ENCODE measurements at places on chromosomes 12 and 14. TPM values are rescaled to one million over a fixed set of nuclear protein-coding genes. Genes with fewer than 3 reads are reported as not detected.
A peak's percentile ranks its signal among the peaks of the same experiment; 100 is the strongest.

DNA sequence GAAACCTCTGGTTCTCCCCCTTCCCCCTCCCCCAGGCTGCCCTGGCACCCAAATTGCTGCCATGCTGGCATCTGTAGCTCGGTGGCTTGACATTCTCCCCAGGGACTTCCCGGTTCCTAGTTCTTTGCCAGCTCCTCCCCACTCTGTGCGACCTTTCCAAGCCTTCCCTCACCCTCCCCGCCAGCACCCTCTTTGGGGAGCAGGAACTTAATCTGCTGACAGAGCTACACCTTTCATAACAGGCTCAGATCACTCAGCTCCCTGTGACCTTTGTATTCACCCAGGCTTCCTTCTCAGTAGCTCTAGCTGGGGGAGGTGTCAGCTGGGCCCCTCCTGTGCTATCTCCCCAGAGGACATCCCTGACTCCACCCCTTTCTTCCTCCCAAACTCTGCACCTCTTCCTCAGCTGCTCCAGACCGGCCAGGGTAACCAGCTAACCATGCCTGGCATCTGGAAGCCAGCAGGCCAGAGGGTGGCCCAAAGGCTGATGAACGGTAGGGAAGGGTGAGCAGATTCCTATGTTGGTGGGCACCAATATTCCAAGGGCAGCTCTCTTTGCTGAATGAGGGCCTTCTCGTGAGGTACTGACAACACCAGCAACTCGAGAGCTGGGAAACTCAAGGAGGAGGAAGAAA is 1.8 kb upstream of the COX14 start:
- DNase-seq: no peak

GRCh38 chr14:91371011-91371989 is 46.3 kb downstream of the CCDC88C start:
- DNase-seq: no peak

GRCh38 chr12:14989790-14990189 is 16.9 kb downstream of the PDE6H start:
- no peak for DNase-seq

DNA sequence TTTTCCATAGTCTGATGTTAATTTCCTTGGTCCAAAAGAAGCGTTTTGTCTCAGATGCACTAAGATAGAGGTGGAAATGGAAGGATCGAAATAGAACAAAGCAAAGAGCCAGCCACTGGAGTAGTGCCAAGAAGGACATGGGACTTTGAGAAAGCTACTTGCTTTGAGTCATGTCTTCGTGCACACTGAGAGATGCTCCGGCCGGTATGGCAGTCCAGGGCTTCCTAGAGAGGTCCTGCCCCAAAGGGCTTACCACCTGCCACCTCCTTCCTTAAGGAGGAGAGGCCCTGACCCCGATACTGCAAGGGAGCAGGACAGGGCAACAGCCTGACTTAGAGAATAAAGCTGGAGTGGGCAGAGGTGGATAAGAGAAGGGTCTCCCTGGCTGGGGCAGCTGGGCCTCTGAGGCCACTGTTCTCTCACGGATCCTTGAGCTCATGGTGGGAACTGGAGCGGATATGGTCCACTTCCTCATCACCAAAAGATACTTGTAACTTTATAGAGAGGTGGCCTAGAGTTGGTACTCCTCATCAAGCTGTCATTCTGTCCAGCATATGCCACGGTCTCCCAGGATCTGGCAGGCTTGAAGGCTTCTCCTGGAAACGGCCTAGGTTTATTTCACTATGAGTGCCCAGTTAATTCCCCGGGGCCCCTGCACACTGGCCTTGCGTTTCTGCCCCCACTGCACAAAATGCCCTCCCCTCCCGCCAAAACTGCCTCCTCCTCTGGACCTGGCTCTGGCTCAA is 57.4 kb downstream of the FOXN3 start:
- peak; percentile 47 for DNase-seq

- no peak for DNase-seq
Measured at GRCh38 chr12:104615048-104615561, 158.4 kb downstream of the CHST11 start.

DNA sequence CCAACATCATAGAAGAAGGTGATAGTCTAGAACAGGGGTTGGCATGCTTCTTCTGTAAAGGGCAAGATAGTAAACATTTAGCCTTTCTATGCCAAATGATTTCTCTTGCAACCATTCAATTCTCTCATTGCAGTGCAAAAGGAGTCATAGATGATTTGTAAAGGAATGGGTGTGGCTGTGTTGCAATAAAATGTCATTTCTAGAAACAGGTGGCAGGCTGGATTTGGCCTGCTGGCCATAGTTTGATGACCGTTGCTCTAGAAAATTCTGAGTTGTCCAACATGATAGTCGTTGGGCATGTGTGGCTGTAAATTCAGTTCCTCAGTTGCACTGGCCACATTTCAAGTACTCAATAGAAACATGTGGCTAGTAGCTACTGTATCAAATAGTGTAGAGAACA is 21.7 kb downstream of the SMCO2 start:
- DNase-seq: no peak

GRCh38 chr14:56304456-56304855 is 186.2 kb downstream of the PELI2 start:
- DNase-seq: no peak

DNA sequence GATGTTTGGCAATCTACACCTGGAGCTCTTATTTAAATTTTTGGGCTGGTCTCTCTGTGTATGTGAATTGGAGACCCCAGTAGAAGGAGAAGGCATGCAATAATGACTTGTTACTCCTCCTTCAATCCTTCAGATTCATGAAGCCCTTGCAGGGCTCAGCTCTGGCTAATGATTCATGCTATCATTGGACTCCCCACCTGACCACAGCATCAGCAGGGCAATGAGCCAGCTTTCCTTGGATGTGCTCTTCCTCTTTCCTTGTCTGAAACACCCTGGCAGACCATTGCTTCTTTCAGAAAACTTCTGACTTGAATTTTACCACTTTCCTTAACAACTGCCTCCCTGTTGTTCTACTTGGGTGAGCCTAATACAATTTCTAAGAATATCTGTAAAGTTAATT is 1019.2 kb downstream of the AACS start:
- no peak for DNase-seq

DNA sequence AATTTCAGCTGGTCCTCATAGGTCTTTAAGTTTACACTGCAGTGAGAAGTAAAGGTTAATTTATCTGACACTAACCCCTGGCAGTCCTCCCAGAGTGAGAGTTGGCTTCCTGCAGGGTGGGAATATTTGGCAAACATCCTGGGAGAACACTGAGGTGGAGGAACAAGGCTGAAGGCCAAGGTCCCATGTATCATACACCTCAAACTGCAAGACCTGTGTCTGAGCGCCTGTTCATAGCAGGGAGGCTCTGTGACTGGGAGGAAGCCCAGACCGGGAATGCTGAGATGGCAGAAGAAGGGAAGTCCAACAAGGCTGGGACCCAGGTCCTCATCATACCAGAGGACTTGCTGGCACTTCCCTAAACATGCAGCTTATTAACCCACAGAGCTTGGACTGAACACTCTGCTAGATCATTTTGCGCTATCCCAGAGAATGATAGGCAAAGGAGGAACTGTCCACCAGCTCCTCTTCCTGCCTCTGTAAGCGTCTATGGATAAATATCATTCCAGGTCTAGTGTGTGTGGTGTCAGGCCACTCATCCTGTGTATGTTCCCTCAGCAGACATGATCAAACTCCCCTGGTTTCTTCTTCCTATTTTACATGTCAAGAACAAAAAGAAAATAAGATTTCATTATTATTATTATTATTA is 199.6 kb upstream of the CNOT2 start:
- no peak for DNase-seq

Gene IGF1
- polyA plus RNA-seq: not detected

Gene WDR89
- polyA plus RNA-seq: 2.1 TPM

Gene LHX5
- not detected for polyA plus RNA-seq

Gene ALKBH1
- 3.4 TPM for polyA plus RNA-seq

Gene GLIPR1L1
- polyA plus RNA-seq: not detected

Gene PMCH
- not detected for polyA plus RNA-seq
